ENCODE measurements at places on chromosomes 11 and 22. TPM values are rescaled to one million over a fixed set of nuclear protein-coding genes. Genes with fewer than 3 reads are reported as not detected.

FANCF gene
- total RNA-seq: 7.4 TPM

SHANK3 gene
- total RNA-seq: 158 TPM

ALG9 gene
- 29.1 TPM for total RNA-seq

TAGLN gene
- 17.9 TPM for total RNA-seq
